CD4-positive, alpha-beta T cell (primary cell): ENCODE measurements at places on chromosomes 2 and 18. TPM values are rescaled to one million over a fixed set of nuclear protein-coding genes. Genes with fewer than 3 reads are reported as not detected.

CRYBA2 gene
- not detected for total RNA-seq

GTF3C2 gene
- total RNA-seq = 56.8 TPM

BCL11A gene
- 3.3 TPM for total RNA-seq

TBR1 gene
- not detected for total RNA-seq

DNA sequence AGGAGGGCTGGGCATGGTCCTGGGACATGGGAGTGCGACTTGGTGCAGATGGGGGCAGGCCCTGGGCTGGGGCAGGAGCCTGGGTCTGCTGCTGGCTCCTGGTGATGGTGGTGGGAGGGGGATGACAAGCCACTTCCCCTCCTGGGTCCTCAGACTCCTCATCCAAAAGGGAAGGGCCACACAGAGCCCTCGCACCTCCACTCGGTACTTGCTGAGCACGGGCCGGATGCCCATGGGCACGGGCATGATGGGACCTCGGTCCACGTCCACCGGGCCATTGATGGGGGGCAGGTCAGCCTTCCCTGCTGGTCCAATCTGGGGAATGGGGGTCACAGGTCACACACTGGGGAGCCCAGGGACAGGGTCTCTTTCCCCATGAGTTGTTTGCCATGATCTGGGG lies 4.1 kb downstream of the OTOF start:
- DNase-seq = no peak

DNA sequence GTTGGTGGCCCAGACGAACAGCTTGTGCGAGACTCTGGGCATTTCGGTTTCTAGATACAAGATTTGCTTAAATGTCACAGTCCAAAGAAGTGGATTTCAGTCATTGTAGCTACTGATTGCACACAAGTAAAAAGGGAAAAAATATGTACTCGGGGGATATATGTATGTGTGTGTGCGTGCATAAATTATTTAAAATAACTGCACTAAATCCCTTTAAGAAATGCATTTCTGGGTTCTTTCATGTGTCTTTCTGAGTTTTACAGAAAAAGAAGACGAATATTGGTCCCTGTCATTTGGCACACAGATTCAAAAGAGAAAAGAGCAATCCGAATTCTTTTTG lies 2.1 kb upstream of the EPHA4 start:
- DNase-seq = no peak

GRCh38 chr2:54855434-54855833 lies 132.0 kb downstream of the EML6 start:
- DNase-seq = no peak

- DNase-seq = no peak
These were observed 23.8 kb upstream of the TEX44 start for GRCh38 chr2:231568785-231569435.

GRCh38 chr2:99238599-99238998 lies 16.9 kb downstream of the LYG2 start:
- no peak for DNase-seq

DNA sequence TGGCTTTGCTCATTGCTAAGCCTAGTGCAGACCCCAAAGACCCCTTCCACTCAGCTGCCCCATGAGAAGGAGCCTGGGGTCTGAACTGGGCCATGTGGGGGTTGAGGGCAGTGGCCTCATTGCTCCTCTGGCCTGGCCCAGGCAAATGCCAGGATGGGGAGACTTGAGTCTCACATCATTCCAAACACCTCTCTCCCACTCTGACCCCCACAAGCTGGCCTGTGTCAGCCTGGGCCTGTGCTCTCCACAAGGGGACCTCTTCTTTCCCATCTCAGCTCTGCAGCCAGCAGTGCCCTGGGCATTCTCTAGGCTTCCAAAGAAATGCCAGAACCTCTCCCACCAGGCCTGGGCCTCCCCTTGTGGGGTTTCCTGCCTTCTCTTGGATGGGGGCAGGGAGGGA lies 45.8 kb upstream of the OTOF start:
- DNase-seq = no peak

DNA sequence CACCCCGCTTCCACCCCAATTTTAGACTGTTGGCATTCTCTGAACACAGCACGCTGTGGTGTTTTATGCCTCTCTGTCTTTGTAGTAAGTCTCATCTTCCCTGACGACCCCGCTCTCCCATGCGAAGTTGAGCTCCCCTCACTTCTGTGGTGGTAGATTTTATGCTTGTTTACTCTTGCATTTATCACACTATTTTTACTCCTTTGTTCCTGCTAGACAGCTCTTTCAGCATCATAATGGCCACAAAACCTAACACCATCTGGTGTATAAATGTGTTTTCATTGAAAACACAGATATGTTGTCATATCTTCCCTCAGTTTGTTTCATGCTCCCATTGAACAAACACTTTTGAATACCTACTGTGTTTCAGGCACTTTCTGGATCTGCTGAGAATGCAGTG lies 57.1 kb downstream of the PKP4 start:
- DNase-seq = no peak

DNA sequence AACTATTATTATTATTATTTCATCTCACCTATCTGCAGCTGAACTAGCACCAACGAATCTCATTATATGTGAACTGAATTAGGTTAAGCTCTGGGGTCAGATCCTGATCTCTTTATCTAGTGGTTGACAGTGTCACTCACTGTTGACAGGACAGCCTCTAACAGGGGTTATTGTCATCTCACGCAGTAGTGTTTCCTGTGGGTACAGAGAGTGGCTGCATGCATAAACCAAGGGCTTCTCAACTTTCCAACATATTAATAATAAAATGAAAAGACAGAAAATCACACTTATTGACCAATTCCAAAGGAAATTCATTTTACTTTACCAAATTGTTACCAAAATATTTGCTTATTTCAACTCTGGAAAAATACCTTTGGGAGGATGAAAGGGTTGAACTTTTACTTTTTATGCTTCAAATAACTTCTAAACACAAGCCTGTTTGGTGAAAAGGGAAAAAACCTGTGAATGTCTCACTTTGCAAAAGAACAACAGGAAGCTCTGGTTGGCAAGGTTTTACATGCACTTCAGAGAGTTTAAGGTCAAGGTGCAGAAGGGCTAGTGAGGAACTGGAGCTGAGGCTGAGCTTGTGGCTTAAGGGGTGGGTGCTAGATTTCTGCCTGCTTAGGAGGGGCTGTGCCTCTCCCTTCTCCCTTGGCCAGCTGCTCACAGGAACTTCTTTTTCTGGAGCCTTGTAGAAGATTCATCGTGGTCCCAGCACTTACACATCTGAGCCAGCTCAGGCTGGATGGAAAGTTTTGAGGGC lies 72.6 kb downstream of the CTAGE1 start:
- DNase-seq = no peak

DNA sequence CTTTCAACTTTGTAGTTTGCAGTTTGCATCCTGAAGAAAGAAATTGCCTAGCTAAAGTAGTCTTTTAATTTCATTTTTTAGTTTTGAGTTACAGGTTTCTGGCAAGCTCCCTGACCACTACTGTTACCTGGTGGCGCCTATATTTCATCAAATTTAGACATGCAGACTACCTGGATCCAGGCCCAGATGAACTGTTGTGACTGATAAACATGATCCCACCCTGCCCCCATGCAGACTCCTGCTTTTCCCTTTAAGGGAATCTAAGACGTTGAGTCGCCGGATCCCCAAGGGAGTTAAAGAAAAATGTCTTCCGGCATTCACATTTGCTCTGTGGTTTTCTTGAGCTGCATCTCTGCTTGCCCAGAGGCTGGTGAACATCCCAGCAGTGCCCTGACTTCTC lies 22.2 kb downstream of the METAP1D start:
- no peak for DNase-seq

- DNase-seq = no peak
These were observed 51.4 kb upstream of the SPAG16 start for GRCh38 chr2:213232649-213233437.

GRCh38 chr2:207352978-207353671 lies 176.6 kb upstream of the CREB1 start:
- no peak for DNase-seq

GRCh38 chr2:33077844-33078243 lies 131.1 kb downstream of the LTBP1 start:
- no peak for DNase-seq

DNA sequence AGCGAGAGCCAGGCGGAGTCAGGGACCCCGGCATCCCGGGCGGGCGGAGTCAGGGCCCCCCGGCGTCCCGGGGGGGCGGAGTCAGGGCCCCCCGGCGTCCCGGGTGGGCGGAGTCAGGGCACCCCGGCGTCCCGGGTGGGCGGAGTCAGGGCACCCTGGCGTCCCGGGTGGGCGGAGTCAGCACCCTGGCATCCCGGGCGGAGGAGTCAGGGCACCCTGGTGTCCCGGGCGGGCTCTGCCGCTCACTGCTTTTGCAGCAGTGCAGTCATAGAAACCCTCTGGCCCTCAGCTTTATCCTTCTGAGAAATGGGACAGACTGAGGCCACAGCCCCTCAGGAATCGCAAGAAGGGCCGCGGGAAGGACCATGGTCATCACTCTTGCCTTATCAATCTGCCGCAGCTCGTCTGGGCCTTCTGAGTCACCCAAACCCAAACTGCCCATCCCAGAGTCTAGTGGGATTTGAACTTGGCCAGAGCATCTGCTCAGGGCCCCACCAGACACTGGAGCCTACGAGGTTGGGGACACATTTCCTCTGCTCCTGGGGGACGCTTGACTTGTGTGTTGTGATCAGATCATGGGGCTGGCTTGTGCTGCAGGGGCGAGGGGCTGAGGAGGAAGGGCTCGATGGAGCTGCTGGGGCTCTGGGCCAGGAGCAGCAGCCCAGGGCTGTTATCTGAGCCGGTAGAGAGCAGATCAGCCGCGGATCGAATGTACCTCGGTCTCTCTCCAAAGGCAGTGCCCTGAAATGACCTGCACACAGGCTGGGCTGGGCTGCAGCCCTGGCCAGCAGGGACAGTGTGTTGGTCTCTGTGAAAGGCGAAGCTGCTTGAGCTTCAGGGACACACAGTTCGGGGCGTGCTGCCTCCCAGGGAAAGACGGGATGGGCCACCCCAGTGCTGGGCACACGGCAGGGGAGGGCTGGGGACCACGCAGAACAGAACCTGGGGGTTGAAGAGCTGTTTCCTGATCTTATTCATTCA lies 290.1 kb upstream of the HDAC4 start:
- no peak for DNase-seq

- DNase-seq = no peak
These were observed 421.0 kb downstream of the RND3 start for GRCh38 chr2:150066490-150066889.

DNA sequence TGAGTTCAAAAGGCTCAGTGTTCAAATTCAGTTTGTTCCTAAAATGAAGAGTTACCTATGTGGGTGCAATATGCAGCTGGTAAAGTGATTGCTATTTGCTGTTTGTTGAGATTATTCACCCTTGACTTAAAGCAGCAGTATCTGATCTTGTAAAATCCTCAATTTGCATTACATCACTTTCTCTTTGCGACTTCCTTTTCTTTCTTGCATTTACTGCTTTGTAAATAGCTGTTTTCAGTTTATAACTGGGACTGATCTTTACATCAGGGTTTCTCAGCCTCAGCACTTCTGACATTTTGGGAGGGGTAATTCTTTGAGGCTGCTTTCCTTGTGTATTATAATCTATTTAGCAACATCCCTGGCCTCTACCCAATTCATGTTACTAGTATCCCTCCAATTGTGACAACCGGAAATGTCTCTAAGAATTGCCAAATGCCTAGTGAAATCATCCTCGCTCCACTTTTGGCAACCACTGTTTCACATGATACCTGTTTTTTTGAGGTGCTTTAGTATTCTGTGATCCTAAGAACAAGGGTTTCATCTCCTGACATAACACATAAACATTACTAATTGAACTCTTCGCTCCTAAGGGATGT lies 12.1 kb upstream of the ERCC3 start:
- no peak for DNase-seq
